ENCODE measurements at places on chromosomes 12 and 14. TPM values are rescaled to one million over a fixed set of nuclear protein-coding genes. Genes with fewer than 3 reads are reported as not detected.
A peak's percentile ranks its signal among the peaks of the same experiment; 100 is the strongest.

DNA sequence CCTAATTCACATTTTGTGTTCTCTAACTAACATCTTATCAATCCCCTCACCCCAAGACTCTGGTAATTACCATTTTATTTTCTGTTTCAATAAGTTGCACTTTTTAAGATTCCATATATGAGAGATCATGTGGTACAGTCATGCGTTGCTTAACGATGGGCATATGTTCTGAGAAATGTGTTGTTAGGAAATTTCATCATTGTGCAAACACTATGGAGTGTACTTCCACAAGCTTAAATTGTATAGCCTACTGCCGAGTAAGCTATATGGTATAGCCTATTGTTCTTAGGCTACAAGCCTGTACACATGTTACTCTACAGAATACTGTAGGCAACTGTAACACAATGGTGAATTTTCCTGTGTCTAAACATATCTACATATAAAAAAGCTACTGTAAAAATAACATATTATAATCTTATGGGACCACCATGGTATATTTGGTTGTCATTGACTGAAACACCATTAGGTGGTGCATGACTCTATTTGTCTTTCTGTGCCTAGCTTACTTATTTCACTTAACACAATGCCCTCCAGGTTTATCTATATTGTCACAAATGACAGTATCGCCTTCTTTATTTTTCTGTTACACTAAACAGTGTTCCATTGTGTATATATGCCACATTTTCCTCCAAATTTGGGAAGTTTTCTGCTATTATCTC is 473.4 kb upstream of the LMO3 start:
- DNase-seq, result peak; percentile 29

DNA sequence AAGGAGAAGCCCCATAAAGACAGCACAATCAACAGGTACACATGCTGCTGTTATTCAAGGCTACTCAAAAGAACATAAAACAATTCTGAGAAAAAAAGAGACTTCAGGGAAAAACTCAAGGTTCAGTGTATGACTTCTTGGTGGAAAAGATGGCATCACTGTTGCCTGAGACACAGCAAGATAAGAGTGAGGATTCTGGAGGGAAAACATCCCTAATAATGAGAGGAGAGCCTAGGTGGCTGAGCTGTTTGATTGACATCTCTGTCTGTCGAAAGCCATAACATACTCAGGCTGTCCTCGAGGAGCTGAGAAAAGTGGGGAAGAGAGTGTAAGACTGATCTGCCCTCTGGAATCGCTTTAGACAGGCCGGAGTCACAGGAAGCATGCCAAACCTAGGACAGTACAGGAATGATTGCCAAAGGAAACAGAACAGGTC is 193.4 kb upstream of the AMIGO2 start:
- peak; percentile 46 for DNase-seq

GRCh38 chr14:50647753-50648152 is 20.4 kb downstream of the SAV1 start:
- DNase-seq, result peak; percentile 84

DNA sequence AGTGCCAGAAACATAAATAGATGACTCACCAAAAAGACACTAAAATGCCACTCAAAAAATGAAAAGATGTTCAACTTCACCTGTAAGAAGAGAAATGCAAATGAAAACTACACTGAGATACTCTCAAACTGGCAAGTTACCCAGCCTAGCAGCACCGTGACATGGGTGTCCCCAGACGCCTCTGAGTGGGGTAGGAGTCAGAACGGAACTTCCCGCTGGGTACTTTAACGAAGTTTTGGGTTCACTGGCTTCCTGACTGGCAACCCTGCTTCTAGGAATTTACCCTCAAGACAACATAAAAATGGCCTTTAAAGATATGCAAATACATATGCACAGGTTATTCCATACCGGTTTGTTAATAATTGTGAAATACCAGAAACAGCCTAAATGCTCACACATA is 52.6 kb downstream of the RIMBP2 start:
- no peak for DNase-seq

DNA sequence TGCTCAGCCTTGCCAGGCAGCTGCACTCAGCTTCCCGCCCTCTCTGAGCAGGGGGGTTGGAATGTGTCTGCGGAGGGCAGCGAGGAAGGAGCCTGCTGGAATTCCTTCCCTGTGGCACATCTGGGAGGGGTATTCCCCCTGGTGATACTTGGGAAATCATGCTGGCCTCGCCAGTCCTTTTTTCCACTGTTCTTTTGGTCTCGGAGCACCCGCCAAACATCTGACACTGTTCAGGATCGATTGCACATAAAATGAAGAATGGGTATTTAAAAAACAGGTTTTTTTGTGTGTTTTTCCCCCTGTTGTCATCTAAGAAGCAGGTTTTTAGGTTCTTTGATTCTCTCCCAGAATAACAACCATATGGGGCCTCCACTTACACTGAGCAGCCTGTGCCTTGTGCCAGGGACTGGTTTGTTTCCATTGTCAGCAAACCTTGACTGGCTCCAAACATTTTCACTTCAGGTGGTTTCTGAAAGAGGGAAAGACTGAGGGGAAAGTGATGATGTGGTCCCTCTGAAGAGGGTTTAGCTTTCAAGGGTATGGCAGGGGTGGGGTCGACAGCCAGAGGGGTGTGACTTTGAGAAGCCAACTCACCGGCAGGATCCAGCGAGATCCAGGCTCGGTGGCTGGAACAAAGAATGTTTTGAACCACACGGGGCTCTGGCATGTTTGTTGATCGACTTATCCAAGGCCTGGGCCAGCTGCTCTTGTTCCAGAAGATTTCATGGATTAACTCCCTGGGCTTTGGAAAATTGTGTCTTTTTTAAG is 215.1 kb downstream of the CACNA1C start:
- DNase-seq, result no peak

- peak; percentile 15 for DNase-seq
Observed at GRCh38 chr14:72921396-72921795, 4.9 kb upstream of the DCAF4 start.

- peak; percentile 72 for DNase-seq
Observed at GRCh38 chr12:123971770-123972456, 718 bp downstream of the CCDC92 start.

Gene FGF6
- not detected for total RNA-seq

GRCh38 chr12:80219345-80219744 is 120.0 kb downstream of the OTOGL start:
- no peak for DNase-seq

- DNase-seq, result no peak
Observed at GRCh38 chr14:68363843-68364767, 428.8 kb downstream of the ZFP36L1 start.

- DNase-seq, result no peak
Observed at GRCh38 chr14:56666294-56666693, 86.7 kb downstream of the TMEM260 start.

DNA sequence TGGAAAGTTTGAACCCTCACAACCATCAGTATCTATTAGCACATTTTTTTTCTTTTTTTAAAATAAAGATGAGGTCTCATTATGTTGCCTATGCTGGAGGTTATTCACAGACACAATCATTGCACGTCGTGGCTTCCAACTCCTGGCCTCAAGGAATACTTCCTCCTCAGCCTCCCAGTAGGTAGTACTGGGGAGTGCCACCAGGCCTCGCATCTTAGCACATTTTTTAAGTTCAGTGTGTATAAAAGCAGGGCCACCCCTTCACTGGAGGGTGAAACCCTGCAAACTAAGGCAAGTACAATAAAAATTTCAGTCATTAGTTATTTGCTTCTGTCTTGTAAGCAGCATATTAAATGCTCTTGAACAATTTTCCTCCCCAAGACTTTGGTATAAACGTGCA is 114.2 kb upstream of the SINHCAF start:
- DNase-seq, result no peak

- DNase-seq, result no peak
Observed at GRCh38 chr12:76864791-76865400, 13.9 kb downstream of the CSRP2 start.

GRCh38 chr12:29152223-29152868 is 3.3 kb downstream of the FAR2 start:
- no peak for DNase-seq

Gene GYS2
- not detected for total RNA-seq

Gene WDHD1
- total RNA-seq, result 47.1 TPM

GRCh38 chr12:43159506-43159905 is 392.5 kb downstream of the ADAMTS20 start:
- DNase-seq, result no peak

Gene TAS2R9
- not detected for total RNA-seq

DNA sequence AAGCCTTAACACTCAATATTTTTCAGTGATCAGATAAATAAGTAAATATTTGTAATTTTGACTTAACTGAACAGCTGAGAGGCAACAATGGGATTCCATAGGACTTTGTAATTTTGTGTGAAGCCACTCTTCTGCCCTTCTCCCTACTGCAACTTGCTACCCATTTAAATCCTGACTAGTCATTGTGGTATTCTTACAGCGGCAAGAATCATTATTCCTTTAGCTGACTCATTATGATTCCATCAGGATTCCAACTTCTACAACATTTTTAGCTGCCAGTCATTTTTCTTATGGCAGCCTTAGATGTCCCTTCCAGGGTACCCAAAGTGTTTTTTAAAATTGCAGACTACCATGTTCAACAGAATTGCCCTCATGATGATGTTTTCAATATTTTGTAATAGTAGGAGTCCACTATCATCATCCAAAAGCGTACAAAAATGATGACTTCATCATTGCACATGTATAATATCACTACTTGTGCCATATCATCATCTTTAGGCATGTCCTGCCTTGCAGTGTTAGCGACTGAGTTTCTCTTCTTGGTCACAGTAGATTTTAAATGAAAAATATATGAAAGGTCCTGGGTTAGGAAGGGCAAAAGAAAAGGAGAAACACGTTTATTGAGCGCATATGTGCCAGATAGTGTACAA is 5.1 kb upstream of the MAGOHB start:
- peak; percentile 85 for DNase-seq

Gene CSRP2
- total RNA-seq, result 36.3 TPM

Gene HELB
- total RNA-seq, result 2.1 TPM

DNA sequence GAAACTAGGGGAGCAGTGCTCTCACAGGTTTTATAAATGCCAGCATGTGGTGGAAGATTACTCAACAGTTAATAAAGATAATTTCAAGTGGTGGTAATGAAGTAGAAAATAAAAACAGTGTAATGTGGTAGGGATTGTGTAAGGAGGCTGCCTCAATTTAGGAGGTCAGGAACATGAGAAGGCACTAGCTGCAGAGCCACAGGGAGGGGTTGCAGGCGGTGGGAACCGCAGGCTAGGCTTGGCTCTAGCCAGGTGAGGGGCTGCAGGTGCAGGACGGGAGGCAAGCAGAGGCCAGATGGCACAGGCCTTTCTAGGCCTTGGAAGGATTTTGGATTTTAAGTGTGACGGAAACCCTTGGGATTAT is 768 bp downstream of the METTL25 start:
- DNase-seq, result no peak

DNA sequence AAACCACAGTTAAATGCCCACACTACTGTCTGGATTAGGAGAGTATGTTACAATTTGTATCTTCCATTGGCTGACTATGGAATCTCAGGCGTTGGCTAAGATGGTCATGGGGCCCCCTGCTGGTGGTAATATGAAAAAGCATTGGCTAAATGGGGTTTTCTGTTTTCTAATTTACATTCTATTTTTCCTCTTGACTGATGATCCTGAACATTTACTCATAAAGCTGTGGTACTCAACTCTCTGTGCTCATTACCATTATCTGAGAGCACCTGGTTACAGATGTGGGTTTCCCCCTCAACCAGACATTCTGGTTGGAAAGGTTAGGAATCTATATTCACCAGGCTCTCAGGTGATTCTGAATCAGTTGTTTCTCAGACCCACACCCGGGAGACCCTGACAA is 64.8 kb downstream of the WSCD2 start:
- DNase-seq, result peak; percentile 36

GRCh38 chr12:88182416-88182815 is 40.3 kb downstream of the TMTC3 start:
- DNase-seq, result peak; percentile 83

DNA sequence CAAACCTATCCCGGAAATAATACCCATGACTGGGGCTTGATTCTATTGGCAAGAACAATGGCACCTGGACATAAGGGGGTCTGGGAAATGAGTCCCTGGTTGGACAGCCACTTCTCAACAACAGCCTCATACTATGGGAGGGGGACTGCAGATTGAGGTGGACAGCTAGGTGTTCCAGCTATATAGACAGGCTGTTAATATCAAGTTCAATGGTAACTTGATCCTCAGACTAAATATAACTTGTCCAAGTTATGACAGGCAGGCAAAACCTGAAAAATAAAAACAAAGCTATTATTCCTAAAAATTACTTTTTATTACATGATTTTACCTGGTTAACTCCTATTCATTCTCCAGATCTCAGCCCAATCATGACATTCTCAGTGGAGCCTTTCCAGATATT is 267.3 kb downstream of the TTC8 start:
- DNase-seq, result no peak

GRCh38 chr14:22854963-22855724 is 16.4 kb upstream of the LRP10 start:
- peak; percentile 52 for DNase-seq

Gene METTL25
- total RNA-seq, result 5.1 TPM

Measured in PC-3 (cell line).